ENCODE measurements at places on chromosomes 12 and 14.

- DNase-seq: no peak
These were observed 19.7 kb downstream of the FGD4 start for GRCh38 chr12:32418903-32419519.

DNA sequence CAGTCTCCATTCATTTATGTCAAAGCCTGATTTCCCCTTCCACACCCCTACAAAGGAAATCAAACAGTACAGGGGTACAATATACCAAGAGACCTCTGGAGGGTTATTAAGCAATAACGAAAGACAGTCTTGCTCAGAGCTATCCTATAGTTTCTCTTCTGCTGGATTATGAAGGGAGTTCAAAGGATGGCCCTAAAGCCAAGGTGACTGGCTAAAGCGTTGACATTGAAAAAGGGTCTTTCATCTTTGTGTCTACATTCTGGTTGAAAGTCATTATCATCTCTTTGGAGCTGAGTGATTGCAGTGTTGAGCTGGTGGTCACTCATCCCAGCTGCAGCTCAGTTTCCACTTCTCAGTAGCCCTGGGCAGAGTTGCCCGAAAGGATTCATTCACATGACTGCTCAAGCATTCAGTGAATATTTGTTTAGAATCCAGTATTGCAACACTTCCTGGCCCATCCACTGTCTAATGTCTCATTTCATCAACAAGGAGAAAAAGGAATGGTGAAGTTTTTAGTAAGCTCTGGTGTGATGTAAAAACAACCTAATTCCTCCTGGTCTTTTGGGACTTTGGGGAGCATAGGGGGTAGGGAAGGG lies 19.2 kb upstream of the TBX5 start:
- DNase-seq: no peak

- no peak for DNase-seq
These were observed 479.7 kb upstream of the MGAT4C start for GRCh38 chr12:86735851-86736250.

DNA sequence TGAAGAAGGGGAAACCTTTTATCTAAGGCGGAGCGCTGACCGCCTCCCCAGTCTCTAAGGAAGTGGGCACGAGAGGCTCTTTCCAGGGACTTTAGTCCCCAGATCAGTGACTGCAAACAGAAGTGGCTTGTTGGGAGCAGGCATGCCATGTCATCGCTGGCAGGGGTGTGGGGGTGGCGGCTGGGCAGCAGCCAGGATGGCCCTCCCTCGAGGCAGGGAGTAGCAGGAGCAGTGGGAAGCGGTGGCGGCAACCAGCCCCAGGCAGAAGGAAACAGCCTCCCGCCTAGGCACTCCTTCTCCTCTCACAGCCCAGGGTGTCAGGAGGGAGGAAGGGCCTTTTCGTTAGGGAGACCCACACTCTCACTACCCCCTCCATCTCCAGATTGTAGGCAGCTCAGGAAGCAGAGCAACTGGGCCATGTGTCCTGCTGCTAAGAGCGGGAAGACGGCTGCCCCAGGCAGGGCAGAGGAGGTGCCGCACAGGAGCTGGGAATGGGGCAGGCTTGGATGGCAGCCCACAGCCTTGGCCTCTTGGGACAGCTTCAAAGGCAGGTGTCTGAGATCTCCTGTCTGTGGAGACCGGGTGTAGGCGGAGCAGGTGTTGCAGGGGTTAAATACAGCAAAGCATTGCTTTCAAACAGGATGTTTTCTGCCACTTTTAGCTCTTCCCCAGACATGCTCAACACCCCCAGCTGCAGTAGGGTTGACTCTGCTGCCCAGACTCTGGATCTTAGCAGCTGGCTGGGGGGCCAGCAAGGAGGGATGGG lies 21.8 kb downstream of the VDR start:
- no peak for DNase-seq

GRCh38 chr12:34397591-34398365 lies 375.5 kb downstream of the ALG10 start:
- no peak for DNase-seq

DNA sequence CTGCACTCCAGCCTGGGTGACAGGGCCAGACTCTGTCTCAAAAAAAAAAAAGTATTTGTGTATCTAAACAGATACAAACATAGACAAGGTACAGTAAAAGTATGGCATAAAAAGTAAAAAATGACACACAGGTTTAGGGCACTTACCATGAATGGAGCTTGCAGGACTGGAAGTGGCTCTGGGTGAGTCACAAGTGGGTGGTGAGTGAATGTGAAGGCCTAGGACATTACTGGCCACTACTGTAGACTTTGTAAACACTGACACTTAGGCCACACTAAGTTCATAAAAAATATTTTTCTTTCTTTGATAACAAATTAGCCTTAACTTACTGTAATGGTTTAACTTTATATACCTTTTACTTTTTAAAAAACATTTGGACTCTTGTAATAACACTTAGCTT lies 38.0 kb upstream of the EIF5 start:
- DNase-seq: no peak

- DNase-seq: no peak
These were observed 29.9 kb downstream of the PXN start for GRCh38 chr12:120235369-120236323.

DNA sequence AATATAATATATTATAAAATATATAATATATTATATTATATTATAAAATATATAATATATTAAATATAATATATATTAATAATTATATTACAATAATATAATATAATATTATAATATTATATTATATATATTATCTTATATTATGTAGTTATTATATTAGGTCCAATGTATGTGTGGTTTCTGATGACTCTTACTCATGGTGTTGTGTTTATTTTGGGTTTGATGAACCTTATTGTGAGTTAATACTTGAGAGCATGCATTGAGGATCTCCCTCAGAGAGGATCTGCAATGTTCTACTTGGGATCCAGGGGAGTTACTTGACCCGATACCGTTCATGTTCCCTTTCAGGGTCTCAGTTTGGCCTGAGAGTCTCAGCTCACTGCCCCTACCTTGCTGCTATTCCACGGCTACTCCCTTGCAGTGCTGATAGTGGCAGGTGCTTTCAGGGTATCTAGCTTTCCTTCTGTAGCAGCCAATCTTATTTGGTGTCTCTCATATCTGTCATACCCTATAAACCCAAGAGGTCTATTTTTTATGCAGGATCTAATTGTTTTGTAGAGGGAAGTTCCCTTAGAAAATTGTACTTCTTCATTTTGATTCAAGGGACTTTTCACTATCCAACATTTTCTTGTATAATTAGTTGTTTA lies 89.1 kb upstream of the ZDHHC17 start:
- no peak for DNase-seq
